ENCODE measurements at places on chromosomes 1 and 21. TPM values are rescaled to one million over a fixed set of nuclear protein-coding genes. Genes with fewer than 3 reads are reported as not detected.

The RIMS3 gene
- total RNA-seq = 5.7 TPM

DNA sequence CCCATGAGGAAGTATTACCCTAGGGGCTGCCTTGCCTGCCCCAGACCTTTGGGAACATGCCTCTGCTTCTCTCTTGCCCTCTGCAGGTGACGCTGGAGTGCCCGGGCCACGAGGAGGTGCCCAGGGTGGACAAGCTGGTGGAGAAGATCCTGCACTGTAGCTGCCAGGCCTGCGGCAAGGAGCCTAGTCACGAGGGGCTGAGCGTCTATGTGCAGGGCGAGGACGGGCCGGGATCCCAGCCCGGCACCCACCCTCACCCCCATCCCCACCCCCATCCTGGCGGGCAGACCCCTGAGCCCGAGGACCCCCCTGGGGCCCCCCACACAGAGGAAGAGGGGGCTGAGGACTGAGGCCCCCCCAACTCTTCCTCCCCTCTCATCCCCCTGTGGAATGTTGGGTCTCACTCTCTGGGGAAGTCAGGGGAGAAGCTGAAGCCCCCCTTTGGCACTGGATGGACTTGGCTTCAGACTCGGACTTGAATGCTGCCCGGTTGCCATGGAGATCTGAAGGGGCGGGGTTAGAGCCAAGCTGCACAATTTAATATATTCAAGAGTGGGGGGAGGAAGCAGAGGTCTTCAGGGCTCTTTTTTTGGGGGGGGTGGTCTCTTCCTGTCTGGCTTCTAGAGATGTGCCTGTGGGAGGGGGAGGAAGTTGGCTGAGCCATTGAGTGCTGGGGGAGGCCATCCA lies 7.8 kb upstream of the HTR6 start:
- no peak overlapping the region for H3K27ac ChIP-seq
- H3K27me3 ChIP-seq = 0 out of 2 replicates have a peak, but pooled peaks cover 3% of the 10 kb centered on the region
- no peak for DNase-seq
- H3K4me3 ChIP-seq = no peak overlapping the region
- H3K4me1 ChIP-seq = peaks cover 25% of the 10 kb centered on the region
- no peaks in the 10 kb centered on the region for H3K36me3 ChIP-seq

DNA sequence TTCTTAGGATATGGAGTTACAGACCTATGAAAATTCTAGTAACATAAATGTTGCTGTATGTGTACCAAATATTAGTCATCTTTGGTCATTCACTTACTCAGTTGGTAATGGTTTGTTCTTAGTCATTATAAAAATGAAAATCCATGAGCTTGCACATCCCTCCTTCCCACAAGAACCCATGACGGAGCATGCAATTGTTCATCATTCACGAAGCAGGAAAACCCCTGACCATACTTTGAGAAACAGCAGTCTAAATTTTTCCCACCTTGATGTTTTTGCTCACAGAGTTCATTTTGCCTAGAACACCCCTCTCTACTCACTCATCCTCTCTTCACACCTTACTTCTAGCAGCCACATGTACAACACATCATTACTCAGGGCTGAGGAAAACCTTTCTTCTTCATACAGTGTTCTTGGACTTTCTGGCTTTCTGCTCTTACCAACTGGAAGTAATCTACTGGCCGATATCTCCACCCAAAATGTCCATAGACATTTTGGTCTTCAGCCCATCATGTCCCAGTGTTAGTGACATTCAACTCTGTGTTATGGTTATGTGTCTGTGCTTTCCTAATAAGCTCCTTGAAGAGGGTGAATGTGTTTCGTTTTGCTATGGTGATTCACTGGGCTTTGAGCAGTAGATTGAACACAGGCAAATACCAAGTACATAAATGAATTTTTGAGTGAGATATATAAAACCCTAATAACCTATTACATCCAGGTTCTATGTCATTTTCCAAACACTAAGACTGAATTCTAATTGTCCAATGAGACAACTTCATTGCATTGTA lies 189.9 kb downstream of the ZC3H11B start:
- H3K4me3 ChIP-seq = no peak overlapping the region
- no peak for DNase-seq
- H3K27ac ChIP-seq = no peak overlapping the region
- no peaks in the 10 kb centered on the region for H3K27me3 ChIP-seq

- peak overlapping the region; percentile 72 for H3K27ac ChIP-seq
- no peaks in the 10 kb centered on the region for H3K27me3 ChIP-seq
- DNase-seq = no peak
- peaks cover 51% of the 10 kb centered on the region for H3K4me1 ChIP-seq
Measured at GRCh38 chr21:41671859-41672542, 94.9 kb downstream of the RIPK4 start.

DNA sequence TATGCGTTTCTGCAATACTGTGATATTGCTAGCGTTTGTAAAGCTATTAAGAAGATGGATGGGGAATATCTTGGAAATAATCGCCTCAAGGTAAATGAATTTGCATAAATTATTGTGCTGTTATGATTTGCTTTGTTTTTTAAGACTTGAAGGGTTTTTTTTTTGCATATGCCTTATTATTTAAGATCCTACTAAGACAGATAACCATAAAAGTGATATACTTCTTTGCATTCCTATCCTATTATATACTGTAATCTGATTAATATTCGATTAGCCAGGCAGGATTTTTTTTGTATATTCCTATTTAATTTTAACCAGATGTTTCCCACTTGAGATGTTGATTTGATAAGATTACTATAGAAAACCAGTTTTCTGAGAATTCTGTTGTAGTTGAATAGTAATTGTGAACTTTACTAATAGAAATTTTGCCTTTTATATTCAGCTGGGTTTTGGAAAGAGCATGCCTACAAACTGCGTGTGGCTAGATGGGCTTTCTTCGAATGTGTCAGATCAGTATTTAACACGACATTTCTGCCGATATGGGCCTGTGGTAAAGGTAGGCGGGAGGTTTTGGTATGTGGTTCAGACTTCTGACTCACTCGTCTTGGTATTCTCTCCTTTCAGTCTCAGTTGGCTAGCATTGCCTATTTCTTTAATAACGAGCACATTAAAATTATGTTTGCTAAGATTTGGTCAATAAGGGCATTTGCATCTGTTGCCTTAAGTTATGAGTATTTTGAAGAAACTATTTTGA lies 56.8 kb downstream of the ZBTB17 start:
- DNase-seq = no peak
- no peaks in the 10 kb centered on the region for H3K27me3 ChIP-seq
- H3K4me1 ChIP-seq = no peaks in the 10 kb centered on the region
- no peak overlapping the region for H3K4me3 ChIP-seq
- H3K27ac ChIP-seq = no peak overlapping the region

Measured in Panc1 (cell line).